ENCODE measurements at places on chromosomes 5 and 9. TPM values are rescaled to one million over a fixed set of nuclear protein-coding genes. Genes with fewer than 3 reads are reported as not detected.
A peak's percentile ranks its signal among the peaks of the same experiment; 100 is the strongest.

DNA sequence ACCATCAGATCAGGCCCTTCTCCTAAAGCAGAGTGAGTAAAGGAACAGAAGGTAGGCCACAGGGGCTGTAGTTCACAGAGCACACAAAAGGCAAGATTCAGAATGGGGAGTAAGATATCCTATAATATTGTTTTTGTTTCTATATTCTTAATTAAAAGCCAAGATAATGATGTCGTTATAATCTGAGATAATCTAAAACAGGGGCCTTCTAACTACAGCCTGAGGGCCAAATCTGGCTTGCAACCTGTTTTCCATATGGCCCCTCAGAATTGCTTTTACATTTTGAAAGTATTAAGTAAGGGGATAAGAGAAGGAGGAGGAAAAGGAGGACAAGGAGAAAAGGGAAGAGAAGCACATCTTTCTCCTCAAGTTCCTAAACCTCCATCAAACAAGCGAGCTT lies 435.8 kb downstream of the CSNK1G3 start:
- DNase-seq = no peak

GRCh38 chr5:74641735-74642542 lies 1.4 kb upstream of the ENC1 start:
- peak; percentile 65 for DNase-seq

Gene SPRY4
- total RNA-seq = not detected

- no peak for DNase-seq
Observed at GRCh38 chr5:75335952-75336614, 937 bp upstream of the HMGCR start.

DNA sequence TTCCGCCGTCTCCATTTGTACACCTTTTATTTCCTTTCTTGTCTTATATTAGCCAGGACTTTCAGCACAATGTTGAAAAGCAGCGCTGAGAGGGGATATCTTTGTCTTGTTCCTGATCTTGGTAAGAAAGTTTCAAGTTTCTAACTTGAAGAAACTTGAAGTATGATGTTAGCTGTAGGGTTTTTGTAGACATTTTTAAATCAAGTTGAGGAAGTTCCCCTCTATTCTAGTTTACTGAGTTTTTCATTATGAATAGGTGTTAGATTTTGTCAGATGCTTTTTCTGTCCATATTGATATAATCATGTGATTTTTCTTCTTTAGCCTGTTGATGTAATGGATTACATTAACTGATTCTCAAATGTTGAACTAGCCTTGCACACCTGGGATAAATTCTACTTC lies 425.7 kb downstream of the PIK3R1 start:
- DNase-seq = no peak

GRCh38 chr9:86983620-86984259 lies 36.4 kb upstream of the GAS1 start:
- DNase-seq = no peak
